AG08396 (cell line): ENCODE measurements at places on chromosomes 7 and 10.

DNA sequence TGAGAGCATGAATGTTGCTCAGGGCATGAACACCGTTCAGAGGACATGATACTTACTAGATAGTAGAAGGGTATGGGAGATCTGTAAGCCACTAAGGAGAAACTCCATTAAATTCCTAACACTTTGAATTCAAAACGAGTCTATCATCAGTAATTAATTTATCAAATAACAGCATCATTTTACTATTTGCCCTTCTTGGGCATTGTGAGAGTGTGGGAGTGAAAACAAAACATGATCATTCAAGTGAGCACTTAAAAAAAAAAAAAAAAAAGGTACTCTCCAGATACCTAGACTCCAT, 20.5 kb upstream of the ASB15 start:
- no peak for DNase-seq

DNA sequence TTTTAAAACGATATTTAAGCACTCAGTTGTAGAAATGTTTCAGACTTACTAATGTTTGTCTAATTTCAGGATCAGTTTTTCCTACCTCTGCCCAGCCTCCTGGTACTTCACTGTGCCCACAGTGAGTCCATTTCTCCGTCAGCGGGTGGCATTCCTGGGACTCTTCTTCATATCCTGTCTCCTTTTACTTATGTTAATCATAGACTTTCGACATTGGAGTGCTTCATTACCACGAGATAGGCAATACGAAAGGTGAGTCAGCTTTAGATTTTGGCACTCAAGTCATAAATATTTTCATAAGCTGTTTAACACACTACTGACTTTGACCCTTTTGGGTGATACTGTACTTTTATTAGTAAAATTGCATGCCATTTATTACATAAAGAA, 2.1 kb downstream of the ENTPD7 start:
- DNase-seq, result peak; percentile 67

DNA sequence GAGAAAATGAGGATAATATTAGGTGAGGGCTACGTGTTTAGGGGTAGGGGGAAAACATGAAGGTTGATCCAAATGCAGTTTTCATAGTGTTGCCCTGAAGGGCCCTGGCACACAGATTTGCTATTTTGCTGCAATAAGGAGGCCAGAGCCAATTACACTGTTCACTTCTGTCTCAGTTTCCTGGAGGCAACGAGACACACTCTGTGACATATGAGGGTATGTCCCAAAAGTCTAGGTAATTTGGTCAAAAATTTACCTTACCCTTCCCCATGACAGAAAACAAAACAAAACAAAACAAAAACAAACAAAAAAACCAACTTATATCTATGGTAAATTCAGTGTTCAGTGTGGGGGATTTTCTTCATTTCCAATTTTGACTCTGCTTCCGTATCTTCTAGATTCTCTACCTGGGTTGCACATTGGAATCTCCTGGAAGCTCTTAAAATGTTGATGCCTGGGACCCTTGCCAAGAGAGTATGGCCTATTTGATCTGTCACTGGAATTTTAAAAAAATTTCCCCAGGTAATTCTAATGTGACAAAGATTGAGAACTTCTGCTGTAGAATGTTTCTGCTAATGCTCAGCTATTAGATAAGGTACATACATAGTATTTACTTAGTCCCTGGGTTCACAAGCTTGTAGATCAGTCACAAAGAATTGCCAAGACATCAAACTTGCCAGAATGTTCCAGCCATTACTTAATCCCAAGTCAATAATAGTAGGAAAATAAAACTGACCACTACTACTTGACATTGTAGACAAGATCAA, 139.5 kb downstream of the SEMA3E start:
- no peak for DNase-seq

DNA sequence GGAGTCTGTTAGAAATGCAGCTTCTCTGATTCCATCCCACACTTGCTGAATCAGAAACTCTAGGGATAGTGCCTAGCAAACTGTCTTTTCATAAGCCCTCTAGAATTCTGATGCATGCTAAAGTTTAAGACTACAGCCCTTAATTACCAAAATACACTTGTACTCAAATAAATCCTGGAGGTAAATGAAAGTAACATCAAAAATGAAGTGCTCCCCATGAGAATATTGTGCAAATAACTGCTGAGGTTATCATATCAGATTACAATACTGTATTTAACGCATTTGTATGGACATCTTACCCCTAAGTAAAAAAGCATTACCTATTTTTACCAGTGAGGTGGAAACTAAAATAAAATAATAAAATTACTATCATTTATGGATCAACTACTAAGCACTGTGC, 104.7 kb downstream of the CHCHD3 start:
- no peak for DNase-seq

DNA sequence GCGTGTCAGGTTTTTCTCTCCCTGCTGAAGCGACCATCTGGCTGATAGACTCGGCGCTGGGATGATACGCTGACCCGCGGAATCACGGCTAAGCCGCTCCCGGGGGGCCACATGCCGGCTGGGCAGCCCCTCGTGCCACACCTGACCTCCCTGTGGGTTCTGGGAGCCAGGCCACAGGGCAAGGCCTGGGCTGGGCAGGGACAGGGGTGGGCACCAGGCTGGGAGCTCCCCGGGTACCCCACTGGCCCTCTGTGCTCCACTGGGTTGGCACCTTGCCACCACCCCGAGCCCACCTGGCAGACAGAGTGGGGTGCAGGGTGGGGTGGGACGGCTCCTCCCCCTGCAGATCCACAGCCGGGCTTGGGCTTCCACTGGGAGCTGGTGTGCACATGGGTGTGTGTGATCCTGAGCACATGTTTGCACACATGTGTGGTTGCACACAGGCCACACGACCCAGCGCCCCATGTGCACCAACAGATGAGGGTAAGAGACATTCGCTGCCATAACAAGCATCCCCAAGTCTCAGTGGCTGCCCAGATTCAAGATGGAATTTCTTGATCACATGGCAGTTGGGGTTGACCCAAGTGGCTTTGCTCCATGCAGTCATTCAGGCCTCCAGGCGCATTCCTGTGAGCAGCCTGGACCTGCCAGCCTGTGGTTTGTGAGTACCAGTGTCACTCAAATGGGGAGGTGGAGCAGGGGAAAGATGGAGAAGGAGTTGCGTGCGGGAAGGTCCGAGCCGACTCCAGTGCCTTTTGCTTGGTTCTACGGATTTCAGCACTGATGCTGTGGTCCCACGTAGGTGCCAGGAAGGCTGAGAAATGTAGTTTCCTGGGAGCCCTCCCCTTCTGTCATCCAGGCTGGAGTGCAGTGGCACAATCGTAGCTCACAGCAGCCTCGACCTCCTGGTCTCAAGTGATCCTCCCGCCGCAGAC, 79.7 kb downstream of the UNCX start:
- no peak for DNase-seq

GRCh38 chr10:33626798-33627466, 292.5 kb upstream of the NRP1 start:
- no peak for DNase-seq

DNA sequence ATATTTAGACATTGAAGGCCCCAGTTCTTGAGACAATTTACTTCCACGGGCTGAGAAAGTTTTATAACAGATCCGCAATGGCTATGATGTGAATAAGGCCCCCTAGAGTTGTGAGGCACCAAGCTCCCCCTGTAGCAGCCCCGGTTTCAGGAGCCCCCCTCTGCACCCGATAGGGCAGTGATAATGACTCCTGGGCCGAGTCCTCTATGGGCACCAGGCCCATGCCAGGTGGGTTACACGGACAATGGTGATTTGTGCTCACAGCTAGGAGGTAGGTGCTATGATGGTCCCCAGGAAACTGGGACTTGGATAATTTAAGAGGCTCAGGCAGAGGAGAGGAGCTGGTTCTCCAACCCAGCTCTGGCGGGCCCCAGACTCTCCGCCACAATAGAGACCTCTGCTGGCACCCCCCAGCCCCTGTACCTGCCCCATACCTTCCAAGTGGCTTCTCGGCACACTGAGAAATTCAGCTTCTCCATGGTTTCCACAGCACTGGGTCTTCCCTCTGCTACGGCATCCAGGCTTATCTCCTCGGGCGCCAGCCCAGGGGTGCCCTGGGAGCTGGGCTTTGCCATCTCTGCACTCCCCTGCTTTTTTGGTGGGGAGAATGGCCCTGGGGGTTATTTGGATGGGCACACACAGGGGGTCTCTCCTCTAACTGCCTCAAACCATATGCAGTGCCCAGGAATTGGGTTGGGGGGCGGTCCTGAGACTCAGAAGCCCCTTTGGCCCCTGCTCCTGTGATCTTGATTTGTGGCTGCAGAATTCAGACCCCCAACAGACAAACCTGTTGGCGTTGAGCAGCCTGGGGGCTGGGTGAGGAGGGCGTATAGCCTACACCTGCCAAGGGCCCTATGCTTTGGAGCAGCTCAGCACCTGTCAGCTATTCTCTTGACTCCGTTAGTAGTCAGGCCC, 12.2 kb upstream of the KCP start:
- no peak for DNase-seq

GRCh38 chr10:12659706-12660105, 310.4 kb downstream of the CAMK1D start:
- DNase-seq, result no peak

DNA sequence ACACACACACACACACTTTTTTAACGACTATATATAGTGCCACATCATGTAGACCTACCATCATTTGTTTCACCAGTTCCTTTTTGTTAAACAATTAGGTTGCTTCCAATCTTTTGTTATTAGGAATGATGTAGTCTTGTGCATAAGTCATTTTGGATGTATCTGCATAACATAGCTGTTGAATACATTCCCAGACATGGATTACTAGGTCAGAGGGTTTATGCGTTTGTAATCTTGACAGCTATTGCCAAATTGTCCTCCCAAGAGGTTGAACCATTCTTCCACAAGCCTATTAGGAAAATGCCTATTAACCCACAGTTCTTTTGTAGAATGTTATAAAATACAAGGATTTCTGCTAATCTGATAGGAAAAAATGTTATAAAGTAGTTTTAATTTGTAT, 87.3 kb downstream of the PALS2 start:
- no peak for DNase-seq

DNA sequence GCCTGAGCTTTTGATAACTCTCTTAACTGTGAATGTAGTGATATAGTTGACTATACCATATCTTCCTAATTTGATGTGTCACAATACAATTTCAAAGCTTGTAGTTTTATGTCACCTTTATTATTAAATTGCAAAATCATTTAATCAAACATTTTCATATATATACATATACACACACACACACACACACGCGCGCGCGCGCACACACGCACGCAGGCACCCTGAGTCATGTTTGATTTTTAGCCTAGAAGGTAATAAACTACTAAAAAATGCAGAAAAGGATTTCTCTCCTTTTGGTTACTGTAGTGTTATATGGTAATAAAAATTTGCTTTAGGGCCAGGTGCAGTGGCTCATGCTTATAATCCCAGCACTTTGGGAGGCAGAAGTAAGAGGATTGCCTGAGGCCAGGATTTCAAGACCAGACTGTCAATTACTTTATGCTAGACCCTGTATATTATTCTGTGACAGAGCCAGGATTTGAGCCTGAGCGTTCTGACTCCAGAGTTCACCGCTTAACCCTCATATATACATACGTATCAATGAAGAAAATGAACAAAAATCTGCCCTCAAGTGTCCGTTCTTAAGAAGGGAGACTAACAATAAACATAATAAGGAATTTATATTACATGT, 89.6 kb downstream of the PODXL start:
- DNase-seq, result no peak

- no peak for DNase-seq
These were observed 48.7 kb downstream of the VIPR2 start for GRCh38 chr7:159095979-159096411.

GRCh38 chr7:147798001-147798400, 792.6 kb upstream of the C7orf33 start:
- no peak for DNase-seq

GRCh38 chr10:107653832-107654287, 489.4 kb upstream of the SORCS1 start:
- peak; percentile 12 for DNase-seq

DNA sequence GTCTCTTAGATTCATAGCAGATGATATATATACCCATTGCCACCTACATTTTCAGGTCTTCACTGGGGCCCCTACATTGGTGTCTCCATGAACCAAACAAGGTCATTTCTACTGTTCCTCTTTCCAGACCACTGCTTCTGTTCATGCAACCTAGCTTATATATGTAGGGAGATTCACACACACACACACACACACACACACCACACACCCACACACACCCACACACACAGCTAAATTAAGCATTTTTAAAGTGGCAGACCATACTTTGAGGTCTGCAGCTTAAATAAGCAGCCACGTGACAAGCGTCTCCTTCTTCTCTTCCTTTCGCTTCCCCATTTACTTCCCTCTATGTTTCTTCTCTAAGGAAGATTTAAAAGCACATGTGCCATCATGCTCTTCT, 70.0 kb upstream of the CC2D2B start:
- no peak for DNase-seq

GRCh38 chr7:78198756-78199155, 400.2 kb downstream of the PHTF2 start:
- DNase-seq, result peak; percentile 12

DNA sequence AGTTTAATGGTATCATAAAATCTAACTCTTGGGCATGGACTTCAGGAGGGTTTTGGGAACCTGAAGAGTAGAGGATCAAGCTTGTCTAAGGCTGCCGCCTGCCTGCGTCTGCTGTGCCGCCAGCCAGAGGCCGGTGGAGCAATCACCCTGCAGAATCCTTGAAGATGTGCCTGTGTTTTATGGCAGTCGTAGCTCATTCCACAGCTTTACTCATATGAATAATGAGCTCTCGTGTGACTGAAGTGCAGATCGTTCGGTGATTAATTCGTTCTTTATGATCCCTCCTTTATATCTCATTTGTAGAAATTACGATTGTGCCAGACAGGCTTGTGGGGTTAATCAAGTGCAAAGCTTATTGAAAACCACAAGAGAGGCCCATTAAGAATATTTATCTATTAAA, 100.8 kb downstream of the ACTR3B start:
- DNase-seq, result no peak

DNA sequence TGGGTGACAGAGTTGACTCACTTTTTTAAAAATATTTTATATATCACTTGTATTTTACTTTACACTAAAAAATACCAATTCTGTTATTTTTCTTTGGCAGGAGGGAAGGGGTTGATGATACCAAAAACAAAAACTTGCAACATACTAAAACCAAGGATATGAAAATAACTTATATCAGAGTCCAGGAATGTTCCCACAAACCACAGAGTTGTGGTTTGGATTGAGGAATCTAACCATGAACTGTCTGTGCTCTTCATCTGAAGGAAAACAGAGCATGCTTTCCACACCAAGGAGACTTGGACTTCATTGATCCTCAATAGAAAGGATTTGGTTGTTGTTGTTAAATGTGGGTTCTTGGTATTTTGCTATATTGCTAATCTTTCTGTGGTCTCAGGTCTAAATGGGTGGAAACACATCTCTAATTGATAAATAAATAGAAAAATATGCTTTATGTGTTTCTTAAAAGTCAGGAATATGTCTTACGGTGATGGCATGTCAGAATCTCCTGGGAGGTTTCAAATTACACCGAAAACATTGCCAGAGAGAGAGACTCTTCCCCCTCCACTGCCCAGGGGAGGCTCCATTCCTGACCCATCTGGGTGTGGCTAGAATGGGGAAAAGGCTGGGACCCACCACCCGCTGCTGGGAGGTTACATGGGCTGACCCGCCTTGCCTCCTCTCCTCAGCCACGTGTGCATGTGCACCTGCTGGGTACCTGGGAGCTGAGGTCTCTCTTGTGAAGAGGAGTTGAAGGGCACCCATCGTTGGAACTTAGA, 46.9 kb upstream of the STK17A start:
- peak; percentile 68 for DNase-seq
